ENCODE measurements at places on chromosomes 16 and 17.

DNA sequence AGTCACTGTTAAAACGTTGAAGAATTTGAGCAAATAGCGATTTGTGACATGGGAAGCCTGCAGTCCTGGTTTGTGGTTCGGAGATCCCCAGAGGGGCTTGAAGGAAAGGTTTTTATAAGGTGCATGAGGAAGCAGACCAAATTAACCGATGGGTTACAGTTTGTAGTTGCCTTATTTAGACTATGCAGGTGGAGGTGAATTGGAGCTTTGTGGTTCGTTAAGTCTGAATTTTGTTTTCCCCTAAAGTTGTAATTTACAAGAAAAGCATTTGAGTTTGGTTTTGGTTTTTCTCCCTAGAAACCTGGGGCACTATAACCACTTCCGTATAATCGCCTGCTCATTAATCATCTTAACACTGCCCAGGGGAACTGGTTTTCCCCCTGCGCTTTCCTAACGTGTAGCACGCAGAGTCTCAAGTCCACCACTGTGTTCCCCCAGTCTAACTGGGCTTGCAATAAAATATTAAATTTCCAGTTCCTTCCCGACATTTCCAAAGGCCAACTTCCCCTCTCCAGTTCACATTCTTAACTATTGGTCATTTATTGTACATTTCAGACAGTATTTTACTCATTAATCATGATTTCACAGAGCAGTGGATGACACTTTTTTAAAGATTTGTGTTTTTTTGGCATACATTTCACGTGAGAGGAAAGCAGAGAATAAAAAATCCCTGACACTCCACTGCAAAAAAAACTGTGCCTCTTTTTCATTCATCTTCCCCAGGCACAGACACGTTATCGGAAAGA is 932 bp downstream of the ZNF267 start:
- DNase-seq: peak; percentile 67

- no peak for DNase-seq
Measured at GRCh38 chr16:379183-379960, 2.4 kb downstream of the PGAP6 start.

DNA sequence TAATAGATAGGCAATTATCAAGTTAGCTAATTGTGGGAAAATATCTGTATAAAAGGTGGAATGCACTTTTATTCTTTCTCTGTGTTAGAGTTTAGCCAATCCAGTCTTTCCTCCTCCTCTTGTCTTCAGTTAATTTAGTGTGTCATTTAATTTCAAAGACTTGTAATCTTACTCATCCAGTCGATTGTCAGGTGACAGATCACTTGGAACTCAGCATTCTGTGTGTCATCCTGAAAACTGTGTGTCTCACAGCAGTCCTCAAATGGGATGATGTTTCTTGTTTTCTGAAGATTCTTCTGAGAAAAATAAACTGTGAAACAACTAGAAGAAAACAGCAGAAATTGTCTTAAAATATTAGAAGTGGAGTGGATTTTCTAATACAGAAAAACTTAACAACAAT is 290 bp upstream of the KRTAP4-1 start:
- no peak for DNase-seq

DNA sequence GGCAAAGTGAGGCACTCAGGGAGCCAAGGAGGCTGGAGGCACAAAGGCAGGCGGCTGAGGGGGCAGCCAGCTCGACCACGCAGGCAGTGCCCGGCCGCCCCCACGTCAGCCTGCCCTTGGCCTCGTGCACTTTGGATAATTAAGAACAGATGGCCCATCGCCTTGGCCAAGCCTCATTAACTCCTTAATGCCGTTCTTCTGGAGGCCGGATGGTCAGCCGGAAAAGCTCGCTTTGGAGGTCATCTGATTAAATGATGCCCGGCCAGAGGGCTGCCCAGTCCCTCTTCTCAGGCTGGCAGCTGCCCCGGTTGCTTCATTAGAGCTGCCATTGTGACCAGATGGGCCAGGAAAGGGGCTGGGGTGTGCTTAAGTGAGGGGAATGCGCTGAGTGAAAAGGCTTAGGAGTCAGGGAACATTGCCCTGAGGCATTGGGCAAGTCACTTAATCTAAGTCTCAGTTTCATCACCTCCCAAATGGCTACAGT is 364.0 kb downstream of the NPIPA8 start:
- DNase-seq: no peak

GRCh38 chr16:83100679-83101078 is 473.9 kb downstream of the CDH13 start:
- DNase-seq: no peak

DNA sequence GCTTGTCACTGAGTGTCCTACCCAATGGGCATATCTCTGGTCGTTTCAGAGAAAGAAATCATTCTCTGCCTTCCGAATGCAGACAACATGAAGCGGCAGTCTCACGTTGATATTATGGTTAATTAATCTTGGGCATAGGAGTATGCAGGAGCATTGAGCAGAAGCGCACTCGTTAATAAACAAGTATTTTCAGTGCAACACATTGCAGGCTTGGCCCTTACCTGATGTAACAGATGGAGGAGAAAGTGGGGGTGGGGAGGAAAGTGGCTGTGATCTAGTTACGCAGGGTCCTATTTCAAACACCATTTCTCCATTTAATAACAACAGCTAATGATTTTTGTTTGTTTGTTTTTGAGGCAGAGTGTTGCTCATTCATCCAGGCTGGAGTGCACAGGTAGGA is 414.0 kb upstream of the RBFOX1 start:
- DNase-seq: no peak

DNA sequence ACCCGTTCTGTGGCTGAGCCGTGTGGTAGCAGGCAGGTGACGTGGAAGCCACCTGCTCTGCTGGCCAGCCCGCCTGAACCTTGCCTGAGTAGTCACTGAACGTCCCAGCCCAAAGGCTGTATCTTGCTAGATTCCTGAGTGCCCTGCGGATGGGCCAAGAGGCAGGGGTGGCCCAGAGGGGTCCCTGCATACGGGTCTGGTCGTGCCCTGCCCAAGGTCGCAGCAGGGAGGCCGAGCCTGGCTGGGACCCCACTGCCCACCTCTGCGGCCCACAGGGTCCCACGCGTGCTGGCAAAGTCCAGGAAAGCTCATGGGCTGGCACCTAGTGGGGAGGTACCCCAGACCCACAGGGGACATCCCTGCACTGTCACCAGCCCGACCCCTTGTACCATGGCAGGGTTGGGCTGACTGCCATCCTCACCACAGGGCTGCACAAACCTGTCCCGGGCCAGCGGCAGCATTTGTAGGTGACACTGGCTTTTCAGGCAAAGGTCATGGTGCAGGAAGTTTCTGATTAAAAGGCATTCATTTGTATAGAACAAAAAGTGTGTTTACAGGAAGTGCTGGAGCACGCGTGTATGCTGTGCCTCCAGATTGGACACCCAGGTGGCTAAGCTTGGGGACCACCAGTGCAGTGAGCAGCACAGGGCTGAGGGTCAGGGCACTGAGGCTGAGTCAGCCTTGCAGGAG is 45.1 kb upstream of the ZC3H18 start:
- no peak for DNase-seq

DNA sequence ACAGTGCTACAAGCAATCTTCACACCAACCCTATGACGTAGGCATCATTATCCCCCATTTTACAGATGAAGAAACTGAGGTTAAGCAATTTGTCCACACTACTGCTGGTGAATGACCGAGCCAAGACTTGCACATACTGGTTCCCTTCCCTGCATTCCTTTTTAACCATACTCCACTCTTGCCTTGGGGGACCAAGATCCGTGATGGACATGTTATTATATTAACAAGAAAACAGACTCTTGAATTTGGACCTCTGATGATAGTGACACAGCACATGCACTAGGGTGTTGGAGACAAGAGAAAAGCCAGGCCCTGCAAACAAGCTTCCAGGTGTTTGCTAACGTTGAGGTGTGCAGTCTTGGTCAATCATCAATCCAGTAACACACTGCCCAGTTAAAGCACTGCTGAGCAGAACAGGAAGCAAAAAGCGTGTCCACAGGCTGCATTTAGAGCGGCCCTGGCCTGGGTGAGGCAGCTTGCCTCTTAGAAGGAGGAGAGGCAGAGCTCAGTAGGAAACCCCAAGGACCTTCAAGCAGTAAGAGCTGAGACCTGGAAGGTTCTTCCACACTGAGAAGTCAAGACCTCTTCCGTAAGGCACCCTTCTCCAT is 36.7 kb downstream of the HNF1B start:
- no peak for DNase-seq

GRCh38 chr17:63407741-63408330 is 38.3 kb downstream of the CYB561 start:
- no peak for DNase-seq

DNA sequence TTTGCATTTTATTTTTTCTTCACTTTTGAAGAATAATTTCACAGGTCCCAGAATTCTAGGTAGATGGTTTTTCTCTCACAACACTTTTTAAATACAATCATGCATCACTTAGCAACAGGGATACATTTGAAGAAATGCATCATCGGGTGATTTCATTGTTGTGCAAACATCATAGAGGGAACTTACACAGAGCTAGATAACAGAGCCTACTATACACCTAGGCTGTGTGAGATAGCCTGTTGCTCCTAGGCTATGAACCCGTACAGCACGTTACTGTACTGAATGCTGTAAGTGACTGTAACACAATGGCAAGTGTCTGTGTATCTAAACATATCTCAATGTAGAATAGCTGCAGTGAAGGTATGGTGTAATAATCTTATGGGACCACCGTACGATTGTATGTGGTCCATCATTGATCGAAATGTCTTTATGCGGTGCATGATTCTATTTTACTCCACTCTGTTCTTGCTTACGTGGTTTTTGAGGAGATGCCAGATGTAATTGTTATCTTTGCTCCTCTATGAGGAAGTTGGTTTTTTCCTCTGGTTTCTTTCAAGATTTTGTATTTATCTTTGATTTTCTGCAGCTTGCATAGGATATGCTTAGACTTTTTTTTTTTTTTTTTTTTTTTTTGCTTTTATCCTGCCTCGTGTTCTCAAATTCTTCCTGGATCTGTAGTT is 35.5 kb upstream of the TMEM92 start:
- no peak for DNase-seq
